Fibroblast of skin of scalp (primary cell): ENCODE measurements at places on chromosomes 11 and 22.

DNA sequence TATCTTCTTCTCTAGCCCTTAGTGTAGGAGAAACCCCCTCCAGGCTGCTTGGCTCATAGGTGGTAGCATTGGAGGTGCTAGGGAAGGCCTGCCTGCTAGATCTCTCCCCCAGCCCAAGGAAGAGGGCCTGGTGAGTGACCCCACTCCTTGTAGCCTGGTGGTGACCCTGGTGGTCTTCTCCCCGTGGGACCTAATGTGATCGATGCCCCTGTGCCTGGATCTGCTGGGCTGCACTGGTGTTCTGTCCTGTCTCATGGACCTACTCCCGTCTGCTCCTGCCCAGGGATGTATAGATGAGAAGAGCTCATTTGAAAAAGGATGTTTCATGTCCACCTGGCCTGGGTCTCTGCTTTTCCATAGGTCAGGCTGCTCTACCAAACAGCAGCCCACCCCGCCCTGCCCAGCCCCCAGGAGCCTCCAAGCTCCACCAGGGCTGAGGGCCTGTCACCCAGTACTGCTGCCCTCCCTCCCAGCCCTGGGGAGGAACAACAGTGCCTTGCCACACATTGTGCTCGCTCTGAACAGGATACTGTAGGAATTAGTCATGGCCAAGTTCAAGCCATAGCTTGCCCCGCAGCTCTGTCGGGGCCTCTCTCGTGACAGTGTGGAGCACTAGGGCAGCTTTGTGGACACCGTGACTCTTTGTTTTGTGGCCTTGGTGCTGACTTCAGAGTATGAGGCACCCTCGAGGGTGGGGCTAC, 19.7 kb downstream of the SLC37A2 start:
- DNase-seq: peak; percentile 49

DNA sequence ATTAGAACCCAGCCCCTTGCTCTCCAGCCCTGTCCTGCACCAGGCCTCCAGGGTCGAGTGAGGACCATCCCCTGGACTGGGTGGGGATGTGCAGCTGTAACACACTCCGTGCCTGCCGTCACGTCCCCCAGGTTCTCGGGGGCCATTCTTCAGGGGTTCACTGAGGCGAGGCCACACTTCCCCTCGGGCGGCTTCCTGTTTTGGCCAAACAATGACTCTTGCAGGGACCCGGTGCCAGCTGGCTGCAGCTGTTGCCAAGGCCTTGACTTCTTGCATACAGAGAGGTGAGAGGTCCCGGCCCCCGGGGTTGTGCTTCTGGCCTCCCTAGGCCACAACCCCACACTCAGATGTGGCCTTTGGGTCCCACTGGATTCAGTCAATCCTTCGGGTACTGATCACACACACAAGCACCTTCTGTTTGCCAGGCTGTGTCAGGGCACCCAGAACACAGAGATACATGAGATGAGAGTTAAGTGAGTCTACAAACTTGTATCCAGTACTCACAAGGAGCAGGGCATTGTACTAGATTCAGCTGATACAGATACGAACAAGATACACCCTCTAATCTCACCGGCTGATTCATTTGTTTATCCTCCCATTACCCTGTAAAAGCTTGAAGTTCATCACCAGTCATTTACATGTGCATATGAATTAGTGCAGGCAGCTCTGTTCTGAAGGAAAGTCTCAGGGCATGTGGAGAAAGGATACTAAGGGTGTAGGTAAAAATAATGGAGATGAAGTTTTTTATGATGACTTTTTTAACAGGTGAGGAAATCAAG, 32.9 kb downstream of the LRRC32 start:
- DNase-seq: no peak

DNA sequence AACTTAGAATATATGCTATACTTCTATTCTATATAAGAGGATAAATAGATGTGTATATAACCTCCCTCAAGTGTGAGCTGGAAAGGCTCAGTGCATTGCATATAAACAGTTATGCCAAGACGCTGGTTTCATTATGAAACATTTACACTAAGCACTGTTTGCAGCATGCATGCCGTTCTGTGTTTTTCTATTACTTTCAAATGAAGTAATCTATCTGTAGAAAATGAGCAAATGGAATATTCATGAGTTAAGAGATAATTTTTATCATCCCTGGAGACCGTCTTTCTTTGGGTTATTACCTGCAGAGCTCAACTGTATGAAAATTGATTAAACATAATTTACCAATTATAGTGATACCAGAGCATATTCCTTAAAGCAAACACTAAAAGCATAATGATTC, 925.7 kb upstream of the CCDC90B start:
- no peak for DNase-seq

DNA sequence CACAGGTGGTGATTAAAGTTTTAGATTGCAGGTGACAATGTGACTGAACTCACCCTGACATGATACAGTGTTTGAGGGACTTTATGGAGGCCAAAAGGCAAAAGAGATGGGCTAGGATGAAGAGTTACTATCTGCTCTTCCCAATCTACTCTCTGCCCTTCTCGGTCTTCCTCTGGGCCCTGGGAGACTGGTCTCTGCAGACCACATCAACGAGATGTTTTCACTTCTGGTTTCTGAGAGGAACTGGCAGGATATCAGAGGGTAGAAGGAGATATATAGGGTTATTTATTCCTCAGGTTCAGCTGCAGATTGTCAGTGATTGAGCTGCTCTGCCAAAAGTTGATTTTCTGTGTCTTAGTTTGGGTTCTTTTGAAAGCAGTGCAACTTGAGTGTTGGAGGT, 32.4 kb upstream of the CD44 start:
- no peak for DNase-seq

DNA sequence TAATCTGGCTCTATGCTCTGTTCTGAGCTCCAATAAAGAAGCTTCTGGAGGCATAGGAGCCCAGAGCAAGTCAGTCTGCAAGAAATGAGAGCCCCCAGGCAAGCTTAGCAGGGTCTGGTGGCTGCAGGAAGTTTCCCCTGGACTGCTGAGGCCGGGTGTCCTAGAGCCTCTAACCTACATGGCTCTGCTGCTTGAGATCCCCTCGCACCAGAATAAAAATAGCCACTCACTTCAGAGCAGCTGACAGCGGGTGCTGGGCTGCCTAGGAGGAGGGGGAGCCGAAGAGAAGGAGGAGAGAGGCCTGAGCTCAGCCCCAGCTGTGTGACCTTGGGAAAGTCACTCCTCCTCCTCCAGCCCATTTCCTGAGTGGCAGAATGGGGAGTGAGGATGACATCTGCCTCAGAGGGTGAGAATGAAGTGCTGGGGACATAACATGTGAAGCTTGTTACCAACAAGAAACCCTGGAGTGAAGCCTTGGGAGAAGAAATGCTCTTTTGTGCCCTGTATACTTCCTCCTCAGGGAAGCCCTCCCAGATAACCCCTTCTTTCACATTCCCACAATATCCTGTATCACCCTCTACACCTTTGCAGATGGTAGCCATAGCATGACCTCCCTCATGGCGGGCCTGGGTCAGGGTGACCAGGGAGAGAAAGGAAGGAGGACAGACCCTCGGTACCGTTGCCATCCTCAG, 3.6 kb upstream of the INPP5J start:
- no peak for DNase-seq

DNA sequence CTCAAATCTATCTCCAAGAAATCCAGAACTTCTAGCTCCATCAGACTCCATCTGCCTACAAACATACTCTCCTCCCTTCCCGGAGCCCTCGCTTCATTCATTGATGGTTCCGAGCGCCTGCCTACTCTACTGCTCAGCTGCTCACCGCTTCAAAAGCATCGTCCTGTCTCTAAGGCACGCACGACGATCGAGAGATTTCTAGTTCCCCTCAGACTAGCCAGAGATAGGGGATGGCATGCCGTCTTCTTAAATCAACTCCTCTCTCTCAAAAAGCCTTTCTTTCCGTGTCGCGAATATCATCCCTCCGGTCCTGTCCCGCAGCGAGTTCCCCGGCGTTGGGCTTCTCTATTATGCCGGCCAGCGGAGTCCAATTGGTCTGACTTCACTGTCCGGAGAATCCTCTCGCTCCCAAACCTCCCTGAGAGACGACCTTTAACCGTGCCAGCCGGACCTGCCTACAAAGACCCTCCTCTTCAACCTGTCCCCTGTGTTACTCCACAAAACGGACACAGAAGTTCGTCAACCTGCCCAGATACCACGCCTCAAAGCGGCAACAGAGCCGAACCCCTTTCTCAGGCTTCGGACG, 592 bp downstream of the EEF1G start:
- DNase-seq: no peak

DNA sequence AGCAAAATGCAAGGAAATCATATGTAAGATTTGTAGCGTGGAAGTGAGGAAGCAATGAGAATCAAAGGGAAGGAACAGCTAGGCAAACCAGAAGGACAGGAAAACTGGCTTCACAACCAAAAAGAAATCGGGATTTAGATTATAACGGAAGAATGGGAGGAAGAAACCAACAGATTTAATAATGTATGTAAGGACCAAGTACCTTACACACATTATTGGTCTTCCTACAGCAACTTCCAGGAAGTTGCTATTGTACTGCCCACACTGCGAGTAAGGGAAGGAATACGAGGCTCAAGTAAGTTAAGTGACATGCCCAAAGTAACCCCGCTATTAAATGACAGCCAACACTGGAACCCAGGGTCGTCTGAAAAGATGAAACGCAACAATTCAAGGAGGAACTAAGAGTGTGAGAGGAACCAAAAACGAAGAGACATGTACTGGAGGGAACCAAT, 473 bp downstream of the TXN2 start:
- DNase-seq: no peak

- no peak for DNase-seq
Measured at GRCh38 chr11:30992513-30992849, 377.1 kb downstream of the DCDC1 start.

- DNase-seq: no peak
Measured at GRCh38 chr22:24760708-24761306, 13.7 kb downstream of the PIWIL3 start.

- no peak for DNase-seq
Measured at GRCh38 chr11:47506373-47506772, 46.6 kb downstream of the CELF1 start.

DNA sequence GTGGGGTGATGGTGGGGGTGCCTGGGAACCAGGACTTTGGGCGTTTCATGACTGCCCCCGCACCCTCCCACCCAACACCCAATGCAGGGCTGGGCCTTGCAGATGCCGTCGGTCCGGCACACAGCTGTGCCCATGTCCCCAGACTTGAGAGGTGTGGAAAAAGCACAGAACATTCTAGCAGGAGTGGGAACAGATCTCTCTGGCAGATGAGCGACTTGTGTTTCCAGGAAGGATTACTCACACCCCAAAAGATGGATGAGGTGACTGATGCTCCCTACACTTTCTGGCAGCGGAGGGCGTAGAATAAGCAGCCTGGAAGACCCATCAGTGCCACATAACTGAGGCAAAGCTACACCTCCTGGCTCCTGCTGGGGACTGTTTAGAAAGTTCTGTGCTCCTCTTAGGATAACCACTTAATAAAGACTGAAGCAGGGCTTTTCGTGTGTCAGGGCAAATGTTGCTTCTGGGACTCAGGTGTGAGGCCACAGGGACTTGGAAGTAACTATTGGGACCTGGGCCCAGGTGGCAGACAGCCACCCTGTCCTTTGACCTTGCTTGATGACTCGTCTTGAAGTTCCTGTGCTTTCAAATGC, 24.2 kb downstream of the FBLN1 start:
- no peak for DNase-seq

GRCh38 chr11:1755692-1756561, 5.5 kb upstream of the IFITM10 start:
- no peak for DNase-seq

DNA sequence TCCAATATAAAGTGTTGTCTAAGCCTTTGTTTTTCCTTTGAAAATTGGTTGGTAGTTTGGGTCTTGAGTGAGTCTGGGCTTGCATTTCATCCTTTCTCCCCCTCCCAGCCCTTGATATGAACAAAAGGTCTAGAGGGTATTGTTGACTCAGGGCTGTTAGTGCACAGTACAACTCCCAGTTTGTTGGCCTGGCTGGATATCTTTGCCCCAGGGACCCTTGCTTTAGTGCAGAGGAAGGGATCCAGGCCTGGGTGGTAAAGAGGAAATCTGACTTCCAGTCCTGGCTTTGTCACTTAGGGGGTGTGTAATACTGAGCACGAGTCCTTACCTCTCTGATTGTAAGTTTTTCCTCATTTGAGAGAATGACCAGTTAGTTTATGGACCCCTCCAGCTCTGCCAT, 330.4 kb downstream of the TMEM135 start:
- no peak for DNase-seq

DNA sequence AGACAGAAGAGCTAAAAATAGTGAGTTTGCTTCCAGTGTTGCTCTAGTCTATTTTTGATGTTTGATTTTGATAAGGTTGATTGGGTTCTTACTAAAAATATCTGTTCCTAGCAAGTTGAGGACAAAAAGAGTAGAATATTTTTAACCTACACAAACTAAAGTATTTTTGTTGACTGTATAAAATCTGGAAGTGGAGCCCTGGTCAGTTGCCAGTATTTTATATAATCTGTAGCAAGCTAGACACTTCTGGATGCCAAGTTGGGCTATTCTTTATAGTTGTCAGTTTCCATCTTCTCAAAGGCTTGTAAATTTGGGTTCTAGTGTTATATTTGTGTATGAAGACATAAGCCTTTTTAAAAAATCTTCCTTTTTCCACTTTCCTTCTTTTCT, 56.7 kb downstream of the HSD17B12 start:
- DNase-seq: no peak

DNA sequence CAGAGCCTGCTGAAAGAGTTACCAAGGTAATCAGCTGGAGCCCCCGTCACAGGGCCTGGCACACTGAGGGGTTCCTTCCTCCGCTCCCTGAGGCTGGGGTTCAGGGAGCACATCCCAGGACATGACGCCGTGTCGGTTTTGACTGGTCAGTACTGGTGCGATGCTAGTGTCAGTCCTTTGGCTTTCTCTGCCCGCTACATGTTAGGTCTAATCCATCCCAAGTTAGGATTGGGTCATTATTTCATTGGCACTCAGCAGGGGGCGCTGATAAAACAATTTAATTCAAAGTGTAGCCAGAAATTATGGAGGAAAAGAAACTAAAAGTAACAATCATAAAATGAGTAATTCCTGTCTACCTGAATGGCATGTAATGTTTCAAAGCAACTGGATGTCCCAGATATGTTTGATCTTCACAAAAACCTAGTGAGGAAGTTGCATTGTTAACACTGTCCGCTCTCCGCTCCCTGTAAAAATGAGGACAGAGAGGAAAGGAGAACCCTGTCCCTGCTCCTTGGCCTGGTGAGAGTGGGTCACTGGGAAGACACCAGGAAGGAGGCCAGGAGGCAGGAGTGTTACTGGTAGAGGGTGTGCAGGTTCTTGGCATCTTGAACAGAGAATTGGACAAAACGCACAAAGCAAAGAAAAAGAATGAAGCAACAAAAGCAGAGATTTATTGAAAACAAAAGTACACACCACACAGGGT, 27.1 kb downstream of the TSKU start:
- peak; percentile 36 for DNase-seq
